ENCODE measurements at places on chromosomes 3 and 15.

- DNase-seq, result no peak
These were observed 54.2 kb downstream of the DHX30 start for GRCh38 chr3:47857151-47857550.

- no peak for DNase-seq
These were observed 2.7 kb downstream of the ZMAT3 start for GRCh38 chr3:179068779-179069530.

GRCh38 chr3:157407769-157408168, 28.9 kb upstream of the PTX3 start:
- DNase-seq, result no peak

DNA sequence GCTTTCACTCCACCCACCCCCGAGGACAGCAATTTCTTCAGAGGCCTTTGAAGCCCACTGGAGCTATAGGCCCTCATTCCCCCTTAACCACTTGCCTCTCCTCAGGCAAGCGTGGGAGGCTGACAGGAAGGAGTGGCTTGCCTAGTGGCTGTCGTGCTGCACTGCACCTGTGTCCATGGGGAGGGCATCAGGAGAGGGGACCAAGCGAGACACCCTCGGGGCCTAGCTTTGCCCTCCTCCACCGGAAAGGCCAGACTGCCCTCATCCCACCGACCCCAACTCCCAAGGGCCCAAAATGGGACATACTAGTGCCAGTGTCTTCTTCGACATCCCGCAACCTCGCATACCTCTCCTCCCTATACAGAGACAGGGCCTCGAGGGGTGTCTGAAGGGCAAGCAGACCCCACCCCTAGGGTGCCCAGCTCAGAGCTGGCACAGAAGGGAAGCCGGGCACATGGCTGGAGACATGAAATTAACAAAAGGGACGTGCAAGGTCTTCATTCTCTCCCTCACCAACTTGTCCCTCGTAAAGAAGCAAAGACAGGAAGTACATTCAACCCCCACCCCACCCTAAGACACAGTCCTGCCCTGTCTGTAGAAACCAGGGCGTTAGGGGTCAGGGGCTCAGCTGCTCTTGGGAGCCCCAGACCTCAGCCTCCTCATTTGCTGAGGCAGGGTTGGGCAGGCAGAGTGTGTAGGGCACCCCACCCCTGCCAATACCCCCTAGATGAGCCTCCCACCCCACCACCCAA, 24.3 kb downstream of the VIPR1 start:
- DNase-seq, result no peak

GRCh38 chr3:113249111-113249510, 37.8 kb downstream of the BOC start:
- DNase-seq, result no peak

DNA sequence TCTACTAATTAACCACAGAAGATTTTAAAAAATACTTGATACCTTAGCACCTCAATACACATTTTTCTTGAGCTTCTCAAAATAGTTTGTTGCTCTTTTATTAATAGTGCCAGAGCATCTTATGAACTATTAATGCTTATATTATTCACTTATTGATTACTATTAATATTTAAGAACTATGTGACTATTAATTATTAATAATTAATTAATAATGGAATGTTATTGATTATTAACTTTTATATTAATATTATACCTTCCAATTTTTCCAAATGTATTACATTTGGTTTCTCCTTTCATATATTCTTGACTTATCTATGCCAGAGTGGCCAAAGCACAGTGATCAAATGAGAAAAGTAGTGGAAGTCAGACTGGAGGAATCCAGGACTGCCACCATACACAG, 138.3 kb downstream of the CCNL1 start:
- DNase-seq, result no peak

DNA sequence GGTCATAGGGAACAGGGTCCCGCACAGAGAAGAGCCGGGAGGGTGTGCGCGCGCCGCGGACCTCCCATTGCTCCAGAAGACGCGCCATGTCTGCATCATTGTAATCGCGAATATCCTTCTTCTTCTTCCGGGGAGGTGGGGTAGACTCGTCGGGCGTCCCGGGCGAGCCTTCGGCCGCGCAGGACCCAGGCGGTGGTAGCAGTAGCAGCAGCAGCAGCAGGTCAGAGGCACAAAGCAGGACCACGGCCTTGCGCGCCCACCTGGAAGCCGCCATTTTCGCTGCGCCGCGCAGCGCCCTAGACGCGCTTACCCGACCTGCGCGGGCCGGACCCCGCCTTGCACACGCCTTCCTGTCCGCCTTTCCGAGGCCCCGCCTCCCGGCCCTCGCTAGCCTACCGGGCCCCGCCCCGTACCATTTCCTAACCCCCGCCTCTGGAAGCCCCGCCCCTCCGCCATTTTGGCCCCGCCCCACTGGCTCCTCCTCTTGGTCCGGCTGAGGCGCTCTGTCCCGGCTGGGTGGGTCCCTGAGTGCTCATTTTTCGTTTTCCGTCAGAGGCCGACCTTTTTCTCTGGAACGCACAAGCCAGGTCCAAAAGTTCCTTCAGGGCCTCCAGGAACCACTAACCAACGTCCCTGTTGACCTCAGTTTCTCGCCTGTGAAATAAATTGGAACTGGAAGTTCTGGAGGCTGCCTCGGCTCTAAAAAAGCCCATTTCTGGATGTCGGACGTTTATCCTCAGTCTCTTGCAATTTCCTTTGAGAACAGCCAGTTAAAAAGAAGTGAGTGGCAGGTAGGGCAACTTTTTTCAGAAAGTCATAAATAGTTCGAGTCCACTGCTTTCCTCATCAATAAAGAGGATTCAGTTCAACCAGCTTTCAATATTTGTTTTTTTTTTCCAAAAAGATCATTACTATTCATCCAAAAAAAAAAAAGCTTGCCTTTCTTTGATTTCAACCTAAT, at the start of gene MESD:
TSS of gene MESD (minus strand) at position 302 of the 961 bp plus-strand sequence. CDS start at position 274, 28 bp downstream.
- DNase-seq, result peak; percentile 87

DNA sequence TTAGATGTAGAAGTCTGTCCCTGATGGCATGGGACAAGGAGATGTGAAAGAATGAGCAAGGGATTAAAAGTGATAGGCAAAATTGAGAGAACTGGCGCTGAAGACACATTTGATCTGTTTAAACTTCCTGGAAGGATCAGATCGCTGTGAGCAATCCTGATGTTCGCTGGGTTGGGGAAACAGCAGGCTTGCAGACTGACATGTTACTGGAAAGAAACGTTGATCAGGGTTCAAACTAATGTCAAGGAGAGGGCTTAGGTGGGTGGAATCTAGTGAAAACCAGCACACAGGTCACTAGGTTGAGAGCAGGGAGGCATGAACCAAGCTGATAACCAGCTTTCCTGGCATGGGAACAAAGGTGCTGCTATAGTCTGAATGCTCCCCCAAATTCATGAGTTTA, 34.5 kb upstream of the SPTSSB start:
- no peak for DNase-seq

DNA sequence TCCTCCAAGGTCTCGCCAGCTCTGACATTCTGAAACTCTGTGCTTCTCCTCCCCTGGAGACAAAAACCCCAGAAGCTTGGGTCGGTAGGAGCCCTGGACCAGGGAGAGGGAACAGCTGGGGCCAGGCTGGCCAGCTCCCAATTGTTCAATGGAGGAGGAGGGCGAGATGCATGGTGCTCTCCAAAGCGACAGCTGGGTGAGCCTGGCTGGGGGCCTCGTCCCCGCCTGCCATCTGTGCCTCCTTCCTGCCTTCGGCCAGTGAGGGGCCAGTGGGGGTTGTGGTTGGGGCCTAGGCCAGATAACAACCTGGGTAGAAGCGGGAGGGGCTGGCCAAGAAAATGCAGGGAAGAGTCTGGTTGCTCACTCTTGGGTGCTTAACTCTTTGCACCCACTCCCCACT, 79.4 kb downstream of the CORO2B start:
- DNase-seq, result no peak

DNA sequence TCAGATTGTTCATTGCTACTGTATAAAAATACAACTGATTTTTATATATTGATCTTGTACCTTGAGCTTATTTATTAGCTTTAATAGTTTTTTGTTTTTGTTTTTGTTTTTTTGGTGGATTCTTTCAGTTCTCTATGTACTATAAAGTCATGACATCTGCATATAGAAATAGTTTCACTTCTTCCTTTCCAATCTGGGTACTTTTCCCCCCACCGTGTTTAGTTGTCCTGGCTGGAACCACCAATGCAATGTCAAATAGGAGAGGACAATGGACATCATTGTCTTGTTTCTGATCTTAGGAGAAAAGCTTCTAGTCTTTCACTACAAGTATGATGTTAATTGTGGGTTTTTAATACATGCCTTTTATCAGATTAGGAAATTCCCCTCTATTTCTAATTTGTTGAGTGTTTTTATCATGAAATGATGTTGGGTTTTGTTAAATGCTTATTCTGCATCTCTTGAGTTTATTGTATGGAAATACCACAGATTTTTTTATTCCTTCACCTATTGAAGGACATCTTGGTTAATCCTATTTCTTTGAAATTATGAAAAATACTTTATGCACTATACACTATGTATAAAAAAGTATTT, 2.8 kb upstream of the XCR1 start:
- no peak for DNase-seq

DNA sequence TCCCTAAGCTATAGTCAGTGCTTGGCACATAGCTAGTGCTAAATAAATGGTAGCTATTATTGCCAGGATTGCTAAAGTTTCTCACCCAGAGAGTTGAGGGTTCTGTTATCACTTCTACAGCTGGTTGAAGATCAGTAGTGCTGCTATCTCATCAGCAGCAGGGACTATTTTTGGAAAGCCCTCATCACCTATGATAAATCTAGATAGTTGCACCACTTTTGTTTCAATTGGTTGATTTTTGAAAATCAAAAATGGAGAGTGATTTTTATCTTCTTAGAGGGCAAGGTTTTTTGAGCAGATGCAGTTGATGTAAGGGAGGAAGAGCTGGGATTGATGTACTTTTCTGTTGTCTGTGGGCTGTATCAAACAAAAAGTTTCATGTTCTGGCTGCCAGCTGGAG, 101.6 kb downstream of the ST6GAL1 start:
- DNase-seq, result no peak

- no peak for DNase-seq
These were observed 281.8 kb upstream of the TGFBR2 start for GRCh38 chr3:30324587-30324986.

DNA sequence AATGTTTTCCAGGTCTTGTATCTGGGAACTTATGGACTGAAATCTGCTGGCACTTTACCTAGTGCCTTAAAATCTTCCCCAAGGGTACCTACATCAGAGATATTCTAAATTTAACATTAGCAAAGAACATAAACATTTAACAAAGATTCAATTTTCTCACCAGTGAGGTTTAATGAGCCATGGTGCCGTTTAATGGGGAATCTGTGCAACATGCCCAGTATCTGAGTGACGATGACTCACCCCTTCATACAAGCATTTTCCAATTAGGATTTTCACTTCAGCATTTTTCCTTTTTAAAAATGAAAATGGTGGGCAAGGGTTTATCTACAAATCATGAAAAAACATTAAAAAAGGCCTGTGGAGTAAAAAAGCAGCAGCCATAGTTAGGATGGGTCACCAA, 189.4 kb downstream of the SLC9A9 start:
- DNase-seq, result no peak

DNA sequence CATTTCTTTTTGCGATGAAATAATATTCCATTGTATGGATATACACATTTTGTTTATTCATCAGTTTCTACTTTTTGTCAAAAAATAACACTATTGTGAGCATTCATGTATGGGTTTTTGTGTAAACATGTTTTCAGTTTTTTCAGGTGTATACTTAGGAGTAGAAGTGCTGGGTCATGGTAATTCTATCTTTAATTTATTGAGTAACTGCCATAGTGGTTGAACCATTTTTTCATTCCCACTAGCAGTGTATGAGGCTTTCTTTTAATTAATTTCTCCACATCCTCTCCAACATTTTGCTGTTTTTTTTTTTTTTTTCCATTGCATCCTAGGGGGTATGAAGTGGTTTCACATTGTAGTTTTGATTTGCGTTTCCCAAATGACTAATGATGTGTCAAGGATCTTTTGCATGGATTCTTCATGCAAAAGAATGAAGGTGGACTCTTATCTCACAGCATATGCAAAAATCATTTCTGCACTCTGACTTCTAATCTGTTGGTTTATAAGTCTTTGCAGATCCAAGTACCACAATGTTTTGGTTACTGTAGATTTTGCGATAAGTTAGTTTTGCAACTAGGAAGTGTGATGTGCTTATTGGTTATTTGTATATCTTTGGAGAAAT, 12.6 kb downstream of the ATP2C1 start:
- DNase-seq, result no peak

- no peak for DNase-seq
These were observed 30.7 kb downstream of the CLEC3B start for GRCh38 chr3:45056608-45057301.

GRCh38 chr3:32106929-32107362, 526 bp downstream of the GPD1L start:
- DNase-seq, result no peak

GRCh38 chr15:76795217-76795616, 109.9 kb downstream of the SCAPER start:
- no peak for DNase-seq

DNA sequence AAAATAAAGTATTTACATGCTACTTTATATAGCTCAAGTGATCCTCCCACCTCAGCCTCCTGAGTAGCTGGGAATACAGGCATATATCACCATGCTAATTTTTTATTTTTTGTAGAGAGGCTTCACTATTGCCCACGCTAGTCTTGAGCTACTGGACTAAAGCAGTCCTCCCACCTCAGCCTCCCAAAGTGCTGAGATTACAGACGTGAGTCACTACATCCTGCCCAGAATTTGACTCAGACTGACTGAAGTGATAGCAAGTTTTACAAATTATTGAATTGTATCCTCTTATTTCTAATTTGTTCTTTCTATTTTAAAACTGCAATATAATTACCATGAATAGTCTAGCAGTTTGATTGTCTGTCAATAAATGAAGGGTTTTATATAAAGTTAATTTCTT, 210.3 kb upstream of the CGNL1 start:
- DNase-seq, result no peak

DNA sequence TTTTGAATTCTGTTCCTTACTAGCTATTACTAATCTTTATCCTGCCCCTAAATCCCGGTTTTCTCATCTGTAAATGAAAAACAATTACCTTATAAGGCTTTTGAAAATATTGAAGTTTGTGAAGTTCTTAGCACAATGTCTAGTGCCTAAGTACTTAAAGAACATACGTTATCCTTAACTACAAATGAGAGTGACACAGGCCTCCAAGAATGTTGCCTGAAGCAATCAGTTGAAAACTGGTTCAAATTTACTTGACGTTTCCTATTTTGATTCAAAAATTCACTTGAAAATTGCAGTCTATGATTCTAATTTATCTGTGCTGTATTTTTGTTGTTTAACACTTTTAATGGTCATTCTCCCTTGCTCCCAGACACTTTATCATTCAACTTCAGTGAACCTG, 3.2 kb downstream of the SENP7 start:
- no peak for DNase-seq

DNA sequence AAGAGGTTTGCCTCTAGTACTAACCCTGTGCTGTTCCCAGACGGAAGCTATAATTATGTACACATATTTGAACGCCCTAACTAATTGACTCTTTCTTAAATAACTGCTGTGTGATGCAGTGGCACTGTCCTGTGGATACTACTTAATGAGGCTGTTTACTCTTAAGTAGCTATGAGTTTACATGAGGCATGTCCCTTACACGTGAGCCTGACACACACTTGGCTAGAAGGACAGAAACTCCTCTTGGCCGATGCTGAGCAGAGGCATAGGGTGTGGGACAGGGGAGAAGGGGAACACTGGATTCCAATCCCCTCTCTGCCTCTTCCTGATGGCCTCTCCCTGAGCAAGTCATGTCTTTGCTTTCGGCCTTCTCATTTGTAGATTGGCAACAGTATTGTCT, 21.9 kb downstream of the EHD4 start:
- no peak for DNase-seq

GRCh38 chr3:42547401-42547945, 34.3 kb downstream of the SEC22C start:
- no peak for DNase-seq
